G401 (cell line): ENCODE measurements at places on chromosomes 2 and 18.

DNA sequence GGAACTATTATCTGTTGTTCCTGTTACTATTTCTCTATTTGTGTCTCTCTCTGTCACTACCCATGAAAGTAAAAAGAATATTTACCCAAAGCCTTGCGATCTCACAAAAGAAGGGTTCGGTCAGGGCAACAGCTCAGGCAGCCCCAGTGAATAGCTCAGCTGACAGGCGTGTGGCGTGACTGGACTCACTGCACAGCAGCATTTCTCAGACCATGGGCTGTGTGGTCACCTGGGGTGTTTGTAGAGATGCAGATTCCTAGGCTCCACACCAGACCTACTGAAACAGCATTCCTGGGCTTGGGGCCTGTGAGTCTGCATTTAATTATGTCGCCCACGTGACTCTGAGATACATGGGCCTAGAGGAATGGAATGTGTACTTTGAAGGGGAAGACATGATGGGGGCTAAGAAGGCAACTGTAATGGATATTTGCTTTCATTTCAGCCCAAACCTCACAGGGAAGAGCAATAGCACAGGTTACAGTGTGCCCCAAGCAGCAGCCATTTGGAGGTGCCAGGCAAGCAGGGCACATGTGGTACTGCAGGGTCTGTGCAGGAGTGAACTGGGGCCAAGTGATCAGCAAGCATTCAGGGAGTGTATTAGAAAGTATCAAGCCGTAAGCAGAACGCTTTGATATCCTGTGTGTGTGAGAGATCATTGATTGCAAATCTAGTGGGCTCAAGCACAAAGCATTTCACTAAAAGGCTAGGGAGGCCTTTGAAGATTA is 90.4 kb upstream of the RBMS1 start:
- DNase-seq, result no peak

- DNase-seq, result no peak
Measured at GRCh38 chr2:162824304-162824703, 14.3 kb downstream of the KCNH7 start.

DNA sequence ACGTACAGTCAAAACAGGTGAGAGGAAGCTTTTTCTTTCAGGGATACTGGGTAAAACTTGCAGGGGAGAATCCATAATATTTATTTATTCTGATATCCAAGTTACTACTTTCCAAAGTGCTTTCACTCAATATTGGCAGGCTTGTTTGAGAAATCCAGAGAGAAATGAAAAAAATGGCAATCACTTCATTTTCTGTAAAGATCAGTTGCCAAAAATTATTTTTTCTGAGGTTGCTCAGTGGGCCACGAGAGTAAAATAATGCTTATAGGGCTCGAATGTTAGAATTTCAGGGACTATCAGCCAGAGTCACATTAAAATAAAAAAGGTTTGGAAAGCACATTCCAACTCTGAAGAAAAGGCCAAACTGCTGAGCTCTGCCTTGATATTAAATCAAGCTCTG is 324.6 kb upstream of the RND3 start:
- no peak for DNase-seq

DNA sequence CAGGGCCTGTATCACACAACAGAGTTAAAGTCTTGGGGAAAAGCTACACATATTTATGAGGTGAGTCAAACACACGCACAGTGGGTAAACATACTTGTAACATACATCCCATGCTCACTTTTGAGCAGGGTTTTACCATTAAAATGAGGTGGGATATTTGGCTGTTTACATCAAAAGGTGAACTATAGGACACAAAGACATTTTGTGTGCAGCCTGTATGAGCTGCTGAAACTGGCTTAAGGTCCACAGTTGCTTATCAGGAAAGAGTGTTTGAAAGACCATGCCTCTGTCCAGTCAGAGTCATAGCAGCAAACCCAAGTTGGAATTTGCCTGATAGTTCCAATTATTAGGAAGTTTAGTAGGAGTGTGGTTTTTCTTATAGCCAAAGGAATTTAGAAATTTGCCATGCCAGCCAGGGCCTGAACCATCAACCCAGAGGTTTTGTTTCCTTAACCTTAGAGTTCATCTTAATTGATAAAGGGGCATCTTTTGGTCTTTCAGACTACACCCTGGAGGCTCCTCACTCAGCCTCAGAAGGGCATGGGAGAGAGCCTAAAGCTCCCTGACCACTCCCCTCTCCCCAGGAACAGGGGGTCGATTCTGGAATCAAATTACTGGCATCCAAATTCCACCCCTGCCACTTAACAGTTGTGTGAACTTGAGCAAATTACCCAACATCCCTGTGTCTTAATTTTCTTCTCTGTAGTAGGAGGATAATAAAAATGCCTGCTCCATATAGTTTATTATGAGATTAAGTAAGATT is 29.9 kb upstream of the L3MBTL4 start:
- no peak for DNase-seq

GRCh38 chr2:3312576-3313345 is 64.9 kb downstream of the EIPR1 start:
- no peak for DNase-seq

GRCh38 chr2:217650716-217651360 is 352.0 kb downstream of the TNS1 start:
- peak; percentile 79 for DNase-seq

- DNase-seq, result no peak
Measured at GRCh38 chr2:33223856-33224255, 252.6 kb upstream of the RASGRP3 start.

DNA sequence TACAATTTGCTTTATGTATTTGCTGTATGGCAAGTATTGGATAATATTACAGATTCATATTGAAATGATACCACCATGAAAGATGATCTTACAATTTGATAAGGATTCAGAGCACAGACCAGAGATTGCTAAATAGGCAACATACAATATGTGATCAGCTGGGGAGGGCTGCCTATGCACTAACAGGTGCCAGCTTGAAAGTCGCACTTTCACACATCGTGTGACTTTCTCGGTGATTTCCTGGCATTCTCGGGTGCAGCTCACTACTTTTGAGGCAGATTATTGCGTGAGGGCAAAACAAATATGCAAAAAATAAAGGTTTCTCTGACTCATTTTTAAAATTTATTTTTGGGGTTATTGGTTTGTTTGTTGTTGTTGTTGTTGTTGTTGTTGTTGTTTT is 36.0 kb downstream of the RBMS1 start:
- no peak for DNase-seq

DNA sequence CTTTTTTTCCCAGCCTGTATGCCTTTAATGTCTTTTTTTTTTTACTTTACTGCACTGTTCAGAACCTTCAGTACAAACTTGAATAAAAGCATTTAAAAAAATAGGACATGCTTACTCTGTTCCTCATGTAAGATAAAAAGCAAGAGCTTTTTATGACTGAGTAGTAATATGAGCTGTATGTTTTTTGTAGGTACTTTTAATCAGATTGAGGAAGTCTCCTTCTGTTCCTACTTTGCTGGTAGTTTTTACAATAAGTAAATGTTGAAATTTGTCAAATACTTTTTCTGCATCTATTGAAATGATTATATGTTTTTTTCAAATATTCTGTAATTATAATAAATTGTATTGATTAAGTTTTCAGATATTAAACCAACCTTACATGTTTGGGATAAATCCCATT is 189.8 kb downstream of the FAM210A start:
- DNase-seq, result no peak

DNA sequence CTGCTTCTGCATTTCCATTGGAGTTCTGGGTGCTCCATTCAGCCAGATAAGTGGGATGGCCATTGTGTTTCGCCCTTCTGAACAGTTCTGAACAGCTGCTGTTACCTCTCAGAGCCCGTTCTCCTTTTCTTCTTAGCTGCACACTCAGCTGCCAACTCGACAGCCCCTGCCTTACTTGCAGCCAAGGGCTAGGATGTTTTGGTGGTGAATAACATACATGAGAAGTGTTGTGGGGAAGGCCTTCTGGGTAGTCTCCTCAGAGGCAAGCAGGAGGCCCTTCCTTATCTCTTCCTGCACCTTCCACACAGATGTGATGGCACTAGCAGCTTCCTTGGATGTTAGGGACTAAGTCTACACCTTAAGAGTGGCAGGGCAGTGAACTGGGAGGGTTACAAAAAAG is 138.4 kb upstream of the NOSTRIN start:
- no peak for DNase-seq

DNA sequence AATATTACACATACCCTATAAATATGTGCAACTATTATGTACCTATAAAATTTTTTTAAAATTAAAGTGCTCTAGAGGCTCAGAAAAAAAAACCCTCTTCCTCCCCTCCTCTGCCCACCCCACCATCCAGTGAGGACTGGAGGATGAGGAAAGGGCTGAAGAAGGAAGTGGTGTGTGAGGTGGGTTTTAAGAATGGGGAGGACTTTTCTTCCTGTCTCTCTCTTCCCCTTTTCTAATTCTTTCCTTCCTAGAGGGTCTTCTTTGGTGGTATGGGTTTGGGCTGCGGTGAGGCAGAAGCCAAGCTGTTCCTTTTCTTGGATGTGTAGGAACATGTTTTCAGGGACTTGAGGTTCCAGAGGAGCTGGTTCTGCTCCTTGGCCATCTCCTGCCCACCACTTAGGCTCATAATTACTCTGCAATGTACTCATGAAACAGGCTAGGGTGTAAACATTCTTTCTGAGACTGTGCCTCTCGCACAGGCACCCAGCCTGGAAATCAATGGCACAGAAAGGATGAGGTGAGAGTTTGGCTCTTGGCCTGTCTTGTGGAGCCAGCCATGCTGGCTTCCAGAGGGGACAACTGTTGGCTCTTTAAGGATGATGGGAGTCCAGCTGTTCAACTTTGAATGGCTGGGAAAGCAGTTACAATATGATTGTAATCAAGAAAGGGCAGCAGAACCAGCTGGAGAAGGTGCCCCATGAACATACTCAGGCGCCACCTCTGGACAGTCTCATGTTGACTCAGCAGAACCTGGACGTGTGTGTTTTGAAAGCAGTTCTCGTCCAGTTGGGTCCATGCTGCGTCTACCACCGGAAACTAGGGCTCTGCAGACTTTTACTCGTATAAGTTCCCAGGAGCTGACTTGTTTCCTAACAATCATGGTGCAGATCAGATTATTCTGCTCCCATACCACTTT is 38.3 kb downstream of the IL1RL2 start:
- DNase-seq, result no peak

DNA sequence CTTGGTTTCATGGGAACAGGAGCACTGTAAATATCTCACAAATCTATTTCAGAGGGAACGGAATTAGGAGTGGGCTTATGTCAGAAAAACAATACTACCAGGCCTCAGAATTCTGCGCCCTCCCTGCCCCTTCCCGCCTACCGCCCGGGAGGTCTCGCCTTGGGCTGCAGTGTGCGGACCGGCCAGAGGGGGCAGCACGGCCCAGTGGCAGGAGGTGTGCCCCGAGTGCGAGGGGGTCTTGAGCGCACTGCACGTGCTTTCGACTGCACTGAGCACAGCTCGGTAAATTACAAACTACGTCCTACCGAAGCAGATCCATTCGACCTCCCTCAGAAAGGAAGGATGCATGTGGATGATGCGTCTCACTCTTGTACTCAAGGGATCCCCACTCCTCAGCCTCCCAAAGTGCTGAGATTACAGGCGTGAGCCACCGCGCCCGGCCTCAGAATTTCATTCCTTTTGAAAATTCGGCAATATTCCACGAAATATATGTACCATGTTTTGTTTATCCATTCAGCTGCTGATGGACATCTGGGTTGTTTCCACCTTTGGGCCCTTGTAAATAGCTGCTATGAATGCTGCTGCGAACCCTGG is 297.0 kb downstream of the BCL2 start:
- DNase-seq, result no peak

DNA sequence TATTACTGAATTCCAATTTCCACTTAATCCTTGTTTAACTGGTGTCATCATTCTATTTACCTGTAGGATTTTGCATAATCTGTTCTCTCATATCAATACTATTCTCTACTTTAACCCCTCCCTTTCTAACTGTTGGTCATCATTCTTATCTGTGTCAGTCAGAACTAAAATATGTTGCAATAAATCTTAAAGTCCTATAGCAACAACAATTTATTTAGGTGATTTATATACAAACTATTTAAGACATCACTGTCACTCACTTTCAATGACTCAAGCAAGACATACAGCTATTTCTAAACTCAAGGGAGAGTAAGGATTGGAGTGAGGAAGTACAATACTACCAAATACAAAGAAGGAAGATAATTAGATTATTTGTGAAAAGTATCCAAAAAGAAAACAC is 740.4 kb downstream of the DSC3 start:
- no peak for DNase-seq

DNA sequence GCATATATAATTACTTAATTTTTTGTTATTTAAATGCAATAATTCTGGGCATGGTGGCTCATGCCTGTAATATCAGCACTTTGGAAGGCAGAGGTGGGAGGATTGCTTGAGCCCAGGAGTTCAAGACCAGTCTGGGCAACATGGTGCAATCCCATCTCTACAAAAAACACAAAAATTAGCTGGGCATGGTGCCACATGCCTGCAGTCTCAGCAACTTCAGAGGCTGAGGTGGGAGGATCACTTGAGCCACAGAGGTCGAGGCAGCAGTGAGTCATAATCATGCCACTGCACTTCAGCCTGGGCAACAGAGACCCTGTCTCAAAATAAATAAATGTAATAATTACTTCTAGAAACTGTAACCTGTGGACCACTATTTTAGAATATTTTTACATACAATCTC is 21.5 kb upstream of the TMEM87B start:
- no peak for DNase-seq

- DNase-seq, result no peak
Measured at GRCh38 chr18:55877321-55877720, 289.3 kb upstream of the TCF4 start.

- no peak for DNase-seq
Measured at GRCh38 chr2:122238006-122238559, 482.6 kb downstream of the TSN start.

GRCh38 chr2:80896576-80896975 is 592.0 kb upstream of the LRRTM1 start:
- no peak for DNase-seq

DNA sequence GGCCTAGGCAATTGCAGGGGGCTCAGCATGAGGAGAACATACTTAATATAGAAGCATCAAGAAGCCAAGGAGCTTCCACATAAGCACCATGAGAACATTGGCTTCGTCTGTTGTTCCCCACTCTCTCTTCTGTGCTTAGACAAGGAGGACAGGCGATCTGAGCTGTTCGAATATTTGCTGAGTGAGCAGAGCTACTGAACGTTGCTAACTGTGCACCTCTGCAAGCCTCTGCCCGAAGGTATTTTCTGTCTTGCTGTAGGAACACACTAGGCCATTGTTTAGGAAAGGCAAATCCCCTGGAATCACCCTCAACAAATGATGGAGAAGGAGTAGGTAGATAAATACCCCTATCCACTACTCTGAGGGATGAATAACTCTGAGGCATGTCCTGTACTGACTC is 813.8 kb downstream of the DCC start:
- DNase-seq, result no peak

DNA sequence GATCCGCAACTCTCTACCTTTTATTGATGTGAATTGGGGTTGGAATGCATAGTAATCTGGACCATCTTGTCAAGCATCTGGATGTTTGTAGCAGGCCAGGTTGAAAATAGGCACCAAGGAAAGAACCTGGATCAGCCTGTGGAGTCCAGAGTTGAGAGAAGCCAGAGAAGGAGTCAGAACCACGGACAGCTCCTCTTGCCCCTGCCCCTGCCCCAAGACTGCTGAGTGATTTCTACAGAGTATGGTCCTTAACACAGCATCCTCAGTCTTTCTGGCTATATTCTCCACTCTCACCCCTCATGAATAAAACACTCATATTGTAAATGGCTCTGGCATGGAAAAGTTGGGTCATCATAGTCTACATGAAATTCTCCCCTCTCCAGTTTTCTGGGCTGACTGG is 154.6 kb downstream of the LOXHD1 start:
- DNase-seq, result no peak
